ENCODE measurements at places on chromosomes 4 and X.
A peak's percentile ranks its signal among the peaks of the same experiment; 100 is the strongest.

DNA sequence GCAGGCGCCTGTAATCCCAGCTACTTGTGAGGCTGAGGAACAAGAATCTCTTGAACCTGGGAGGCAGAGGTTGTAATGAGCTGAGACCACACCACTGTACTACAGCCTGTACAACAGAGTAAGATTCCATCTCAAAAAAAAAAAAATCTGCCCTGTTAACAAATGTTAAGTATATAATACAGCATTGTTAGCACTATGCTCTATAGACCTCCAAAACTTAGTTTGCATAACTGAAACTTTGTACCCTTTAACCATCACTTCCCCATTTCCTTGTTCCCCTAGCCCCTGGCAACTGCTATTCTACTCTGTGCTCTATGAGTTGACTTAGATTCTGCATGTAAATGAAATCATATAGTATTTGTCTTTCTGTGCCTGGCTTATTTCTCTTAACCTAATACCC lies 76.7 kb downstream of the TAB3 start:
- DNase-seq: no peak

- no peak for DNase-seq
Observed at GRCh38 chr4:157221895-157222770, 1.6 kb downstream of the GRIA2 start.

GRCh38 chrX:110021258-110022022 lies 18.5 kb downstream of the TMEM164 start:
- DNase-seq: no peak

DNA sequence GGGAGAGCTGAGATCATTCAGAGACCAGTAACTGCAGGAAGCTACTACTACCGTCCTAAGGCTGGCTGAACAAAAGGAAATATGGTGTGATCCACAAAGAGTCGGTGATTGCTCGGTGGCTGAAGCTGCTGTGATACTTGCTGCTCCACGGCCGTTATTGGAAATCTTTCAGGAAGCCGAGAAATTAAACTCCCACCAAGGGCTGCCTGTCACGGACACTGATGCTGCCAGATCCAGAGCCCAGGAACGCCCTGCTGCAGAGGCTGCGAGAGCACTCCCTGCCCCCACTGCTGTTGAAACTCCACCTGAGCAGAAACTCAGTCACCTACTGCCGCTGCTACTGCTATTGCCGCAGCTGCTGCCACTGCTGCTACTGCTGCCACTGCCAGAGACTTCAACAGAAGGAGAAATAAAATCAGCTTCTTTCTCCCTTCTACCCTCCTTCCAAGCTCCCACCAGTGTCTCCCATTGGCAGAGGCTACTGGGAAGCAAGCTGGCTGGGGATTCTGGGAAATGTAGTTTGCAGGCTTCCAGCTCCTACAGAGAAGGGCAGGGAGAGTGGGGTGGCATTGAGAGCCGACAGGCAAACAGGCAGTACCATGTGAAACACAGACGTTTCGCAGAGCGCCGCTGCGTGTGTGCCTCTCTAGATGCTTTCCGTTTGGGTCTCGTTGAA lies 126.0 kb upstream of the ENPP6 start:
- DNase-seq: peak; percentile 56

DNA sequence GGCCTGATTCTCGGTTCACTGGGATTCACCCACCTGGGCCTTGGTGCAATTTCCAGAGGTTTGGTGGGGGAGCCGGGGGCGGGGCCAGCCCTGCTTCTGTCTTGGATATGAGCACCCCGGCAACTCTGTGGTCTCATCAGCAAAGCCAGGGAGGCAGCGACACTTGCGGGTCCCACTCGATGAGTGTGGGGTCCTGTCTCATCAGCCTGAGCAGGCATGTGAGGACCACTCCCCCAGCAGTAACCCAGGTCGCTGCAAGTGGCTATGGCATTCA lies 19.0 kb downstream of the ADRA2C start:
- no peak for DNase-seq

- no peak for DNase-seq
Observed at GRCh38 chrX:149131774-149132173, 373.3 kb downstream of the IDS start.

- no peak for DNase-seq
Observed at GRCh38 chrX:154332561-154332960, 37.0 kb downstream of the TKTL1 start.

DNA sequence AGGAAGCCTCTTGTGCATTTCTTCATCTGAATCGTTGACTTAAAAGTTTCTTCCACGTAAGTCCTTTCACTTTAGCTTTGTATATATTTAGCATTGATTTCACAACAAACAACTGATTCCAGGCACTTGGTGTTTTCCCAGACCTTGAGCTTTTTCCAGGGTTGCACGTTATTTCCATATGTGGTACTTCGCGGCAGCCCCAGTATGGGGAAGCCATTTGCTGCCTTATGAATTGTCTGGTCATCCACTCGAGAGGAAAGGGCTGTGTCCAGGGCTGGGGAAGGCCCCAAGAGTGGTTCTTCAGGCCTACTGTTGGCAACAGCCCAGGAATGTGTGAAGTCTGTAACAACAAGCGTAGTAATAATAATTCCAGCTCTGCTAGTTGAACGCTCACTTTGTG lies 2.8 kb upstream of the TLR8 start:
- DNase-seq: no peak

DNA sequence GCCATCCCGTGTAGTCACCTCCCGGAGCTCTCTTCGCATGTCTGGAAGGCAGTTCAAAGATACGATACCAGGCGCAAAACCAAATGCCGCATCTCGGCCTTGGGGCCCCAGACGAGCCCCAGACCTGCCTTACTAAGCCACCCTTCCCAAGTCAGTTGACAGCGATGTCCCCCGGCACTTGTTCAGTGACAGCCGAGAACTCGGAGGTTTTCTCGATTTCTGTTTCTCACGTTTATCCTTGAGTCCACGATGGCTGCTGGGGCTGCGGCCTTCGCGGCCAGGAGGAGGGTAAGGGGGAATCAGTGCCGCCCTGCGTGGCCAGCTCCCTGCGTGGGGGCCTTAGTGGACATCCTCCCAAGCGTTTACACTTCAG lies 7.3 kb downstream of the MAEA start:
- DNase-seq: no peak

DNA sequence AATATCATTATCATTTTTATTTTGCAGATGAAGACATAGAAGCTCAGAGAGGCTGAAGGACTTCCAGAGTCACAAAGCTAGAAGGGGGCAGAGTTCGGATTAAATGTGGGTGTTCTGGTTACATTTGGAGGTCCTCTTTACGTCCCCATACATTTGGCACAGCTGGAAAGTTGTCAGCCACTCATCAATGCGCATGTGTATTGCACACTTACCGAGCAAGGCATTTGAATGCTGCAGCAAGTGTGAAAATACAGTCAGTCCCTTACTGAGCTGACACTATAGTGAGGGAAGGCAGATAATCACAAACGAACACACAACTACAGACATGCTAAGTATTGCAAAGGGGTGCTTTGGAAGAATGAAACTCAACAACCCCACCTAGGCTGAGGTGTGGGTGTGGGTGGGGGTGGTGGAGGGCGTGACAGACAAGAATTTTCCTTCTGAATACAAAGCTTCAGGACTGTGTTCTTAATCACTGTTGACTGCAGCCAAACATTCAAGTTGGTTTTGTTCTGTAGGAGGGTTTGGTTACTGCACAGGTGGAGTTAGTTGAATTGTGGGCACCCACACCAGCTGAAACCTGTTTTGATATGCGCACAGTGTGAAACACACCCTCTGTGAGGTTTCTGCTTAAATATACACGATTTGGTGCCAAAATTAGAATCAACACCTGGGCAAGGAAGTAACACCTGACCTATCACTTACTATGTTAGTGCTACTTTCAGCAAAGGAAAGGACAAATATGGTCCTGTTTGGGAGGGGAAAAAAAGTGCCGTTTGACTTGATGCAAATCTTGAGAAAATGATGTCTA lies 72.4 kb downstream of the COQ2 start:
- peak; percentile 86 for DNase-seq

DNA sequence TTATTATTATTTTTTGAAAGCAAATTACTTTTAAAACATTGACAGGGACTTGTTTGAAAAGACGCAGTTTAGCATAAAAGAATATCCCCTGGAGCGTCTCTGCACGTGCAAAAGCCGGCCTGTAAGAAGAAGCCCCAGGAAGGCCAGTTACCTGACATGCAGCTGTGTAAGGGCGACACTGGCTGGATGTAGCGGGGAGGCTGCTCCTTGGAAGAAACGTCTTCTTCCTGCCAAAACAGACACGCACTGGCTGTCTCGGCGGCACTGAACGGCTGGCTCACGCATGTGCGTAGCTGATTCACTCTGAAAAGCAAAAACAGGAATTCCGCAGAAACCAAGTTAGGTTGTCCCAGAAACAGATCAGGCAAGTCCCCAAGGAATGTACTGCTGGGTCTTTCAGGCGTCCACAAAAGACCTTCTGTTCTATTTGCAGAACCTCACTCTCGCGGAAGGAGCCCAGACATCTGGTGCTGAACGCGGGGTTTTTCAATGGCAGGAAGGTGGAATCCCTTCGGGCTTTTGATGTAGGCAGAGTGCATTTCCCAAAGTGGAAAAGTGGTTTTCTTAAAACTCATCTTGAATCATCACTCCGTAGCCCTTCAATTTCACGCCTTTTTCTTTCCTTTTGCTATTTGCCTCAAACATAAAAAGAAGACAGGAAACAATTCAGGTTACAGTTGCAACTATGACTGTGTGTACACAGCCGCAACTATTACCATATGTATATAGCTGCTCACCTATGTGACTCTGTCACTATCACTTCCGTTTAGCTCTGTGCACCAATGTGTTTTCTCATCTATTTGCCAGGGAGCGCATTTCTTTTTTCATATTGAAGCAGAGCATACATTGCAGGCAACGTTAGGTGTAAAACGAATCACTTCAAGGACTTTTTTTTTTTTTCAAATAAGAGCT lies 38.1 kb upstream of the ARSH start:
- peak; percentile 1 for DNase-seq

- no peak for DNase-seq
Observed at GRCh38 chr4:132026166-132026565, 1122.9 kb upstream of the PCDH10 start.

- DNase-seq: no peak
Observed at GRCh38 chr4:115883847-115884246, 770.4 kb upstream of the NDST4 start.

GRCh38 chr4:165059386-165059785 lies 5.7 kb downstream of the TRIM75 start:
- no peak for DNase-seq

GRCh38 chr4:1365271-1366178 lies 18.5 kb downstream of the UVSSA start:
- DNase-seq: no peak

DNA sequence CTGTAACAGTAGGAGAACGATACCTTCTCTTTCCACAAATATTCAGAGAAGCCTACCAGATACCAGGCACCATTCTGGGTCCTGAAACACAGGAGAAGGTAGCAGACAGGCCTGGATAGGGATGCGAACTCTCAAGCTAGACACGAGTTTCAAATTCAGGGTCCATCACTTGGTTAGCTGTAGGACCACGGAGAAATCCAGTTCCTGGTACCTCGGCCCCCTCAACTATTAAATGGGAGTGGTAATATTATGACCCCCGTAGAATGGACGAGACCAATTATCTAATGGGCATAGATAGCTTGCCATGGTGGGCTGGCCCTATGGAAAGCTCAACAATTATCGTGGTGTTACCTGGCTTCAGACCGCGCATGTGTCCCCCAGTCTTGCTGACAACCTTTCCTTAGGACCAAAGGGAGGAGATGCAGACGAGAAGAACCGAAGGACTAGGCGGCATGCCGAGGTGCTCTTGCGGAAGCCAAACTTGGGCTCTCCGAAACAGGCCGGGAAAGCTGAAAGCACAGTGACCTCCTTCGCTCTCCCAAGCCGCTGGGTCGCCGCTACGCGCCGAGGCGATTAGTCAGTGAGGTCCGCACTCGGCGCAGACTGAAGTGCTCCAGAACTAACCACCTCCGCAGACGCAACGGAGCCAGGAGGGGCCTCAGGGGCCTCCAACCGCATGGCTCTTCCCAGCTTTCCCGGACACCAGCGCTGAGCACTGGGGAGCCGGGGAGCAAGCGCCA lies 19.6 kb downstream of the NKX3-2 start:
- DNase-seq: no peak

GRCh38 chr4:139824882-139825522 lies 159.4 kb downstream of the MGST2 start:
- DNase-seq: no peak

DNA sequence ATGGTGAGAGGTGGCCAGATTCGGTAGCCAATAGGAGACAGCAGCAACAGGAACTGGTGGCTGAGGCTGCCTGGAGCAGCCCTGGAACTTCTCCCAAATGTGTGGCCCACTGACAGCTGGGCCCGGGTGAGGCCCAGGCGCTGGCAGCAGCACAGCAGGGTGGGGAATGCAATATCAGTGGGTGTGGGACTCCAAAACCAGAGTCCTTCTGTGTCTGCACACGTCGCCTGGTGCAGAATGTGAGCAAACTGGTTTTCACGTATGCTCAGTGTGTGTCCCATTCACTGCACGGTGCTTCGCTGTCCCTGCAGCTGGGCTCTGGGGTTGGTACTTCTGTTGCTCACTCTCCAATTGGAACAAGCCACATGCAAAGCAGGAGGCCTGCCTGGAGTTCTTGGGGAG lies 14.4 kb upstream of the CENPU start:
- DNase-seq: no peak

GRCh38 chr4:52752936-52753335 lies 1.7 kb upstream of the ERVMER34-1 start:
- DNase-seq: no peak

- DNase-seq: no peak
Observed at GRCh38 chrX:267771-268261, 13.4 kb upstream of the PLCXD1 start.

DNA sequence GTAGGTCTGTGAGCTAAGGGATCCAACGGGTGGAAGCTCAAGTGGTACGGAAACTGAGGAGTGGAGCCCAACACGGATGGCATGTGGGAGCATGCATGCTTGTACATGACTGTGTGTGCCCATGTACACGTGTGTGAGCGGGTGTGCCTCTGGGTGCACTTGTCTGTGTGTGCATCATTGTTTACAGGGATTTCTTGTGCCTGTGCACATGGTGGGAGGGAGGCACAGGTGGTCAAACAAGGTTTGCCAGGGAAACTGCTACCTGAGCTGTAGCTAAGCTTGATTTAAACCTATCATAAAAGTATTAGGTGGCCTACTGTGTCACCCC lies 122.5 kb upstream of the MAMLD1 start:
- no peak for DNase-seq

DNA sequence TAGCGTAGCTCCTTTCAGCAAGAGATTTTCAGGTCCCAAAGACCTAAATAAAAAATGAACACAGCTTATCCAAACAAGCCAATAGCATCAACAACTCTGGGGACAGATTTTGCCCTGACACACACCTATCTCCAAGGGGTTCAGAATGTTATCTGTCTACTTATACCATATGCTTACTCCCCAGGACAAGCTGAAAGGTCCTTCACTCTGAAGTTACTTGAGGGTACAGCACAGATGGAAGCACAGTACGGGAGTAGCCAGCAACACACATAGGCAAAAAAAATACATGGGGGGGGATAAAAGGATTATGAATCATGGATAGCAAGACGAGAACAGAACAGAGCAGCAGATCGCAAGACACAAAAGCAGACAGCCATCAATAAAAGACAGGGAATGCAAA lies 90.7 kb upstream of the MCF2 start:
- DNase-seq: no peak

GRCh38 chr4:165634766-165635165 lies 238.3 kb upstream of the TLL1 start:
- no peak for DNase-seq

Data from CD4-positive, alpha-beta T cell treated with Interleukin-12 subunit alpha and Interleukin-12 subunit beta, for 1 hour (primary cell).